ENCODE measurements at places on chromosomes 16 and 17. TPM values are rescaled to one million over a fixed set of nuclear protein-coding genes. Genes with fewer than 3 reads are reported as not detected.

Gene SIRT7
- 15.3 TPM for total RNA-seq

Gene CA7
- total RNA-seq: not detected

Gene NT5C3B
- 93.0 TPM for total RNA-seq

Gene DHRS11
- total RNA-seq: 8.1 TPM

Gene CX3CL1
- 3.1 TPM for total RNA-seq

Gene COL1A1
- 5.0 TPM for total RNA-seq

Gene TADA2A
- 46.3 TPM for total RNA-seq

Gene GRAPL
- 5.0 TPM for total RNA-seq

Gene OTOP3
- not detected for total RNA-seq

Gene LDHD
- 1.6 TPM for total RNA-seq

Gene KCNJ16
- 2.5 TPM for total RNA-seq

Gene MRTFB
- 71.4 TPM for total RNA-seq
